ENCODE measurements at places on chromosomes 3 and 15.

GRCh38 chr15:41854443-41854842 is 15.8 kb downstream of the PLA2G4B start:
- DNase-seq, result no peak

GRCh38 chr3:26997226-26997625 is 372.0 kb downstream of the NEK10 start:
- no peak for DNase-seq

- DNase-seq, result no peak
These were observed 53.2 kb downstream of the FBN1 start for GRCh38 chr15:48592221-48592731.

DNA sequence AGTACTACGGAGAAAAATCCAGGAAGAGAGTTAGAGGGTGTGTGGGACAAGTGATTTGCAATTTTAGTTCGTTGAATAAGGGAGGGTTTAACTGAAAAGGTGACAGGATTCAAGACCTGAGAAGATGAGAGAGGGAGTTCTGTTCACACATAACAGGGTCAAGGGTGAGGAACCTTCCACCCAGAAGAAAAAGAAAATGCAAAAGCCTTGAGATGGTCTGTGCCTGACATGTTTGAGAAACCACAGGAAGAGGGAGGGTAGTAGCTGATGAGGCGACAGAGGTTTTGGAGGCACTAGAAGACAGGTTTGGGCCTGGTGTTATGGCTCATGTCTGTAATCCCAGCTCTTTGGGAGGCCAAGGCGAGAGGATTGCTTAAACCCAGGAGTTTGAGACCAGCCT is 591 bp upstream of the SLC25A20 start:
- DNase-seq, result no peak

GRCh38 chr3:159417761-159418160 is 570.9 kb upstream of the IL12A start:
- no peak for DNase-seq

- DNase-seq, result no peak
These were observed 5.9 kb upstream of the MORF4L1 start for GRCh38 chr15:78866803-78867202.

- peak; percentile 58 for DNase-seq
These were observed 582 bp downstream of the CGNL1 start for GRCh38 chr15:57376696-57377477.

GRCh38 chr3:88807491-88808105 is 299.8 kb upstream of the EPHA3 start:
- no peak for DNase-seq

DNA sequence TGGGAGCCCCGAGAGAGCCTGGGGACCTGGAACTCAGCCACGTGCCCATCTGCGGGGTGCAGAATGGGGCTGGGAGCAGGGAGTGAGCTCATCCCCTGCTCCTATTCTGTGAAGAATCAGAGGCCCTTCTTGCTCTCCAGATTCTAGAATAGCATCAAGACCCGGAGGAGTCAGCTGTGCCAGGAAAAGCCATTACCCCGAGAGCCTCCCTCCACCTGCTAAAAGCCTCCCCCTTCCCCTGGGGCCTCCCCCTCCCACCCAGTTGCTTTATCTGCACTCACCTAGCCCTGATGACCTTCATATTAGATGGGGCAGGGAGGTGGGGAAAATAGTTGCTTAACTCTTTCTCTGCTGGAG is 23.1 kb downstream of the CCDC33 start:
- peak; percentile 39 for DNase-seq

DNA sequence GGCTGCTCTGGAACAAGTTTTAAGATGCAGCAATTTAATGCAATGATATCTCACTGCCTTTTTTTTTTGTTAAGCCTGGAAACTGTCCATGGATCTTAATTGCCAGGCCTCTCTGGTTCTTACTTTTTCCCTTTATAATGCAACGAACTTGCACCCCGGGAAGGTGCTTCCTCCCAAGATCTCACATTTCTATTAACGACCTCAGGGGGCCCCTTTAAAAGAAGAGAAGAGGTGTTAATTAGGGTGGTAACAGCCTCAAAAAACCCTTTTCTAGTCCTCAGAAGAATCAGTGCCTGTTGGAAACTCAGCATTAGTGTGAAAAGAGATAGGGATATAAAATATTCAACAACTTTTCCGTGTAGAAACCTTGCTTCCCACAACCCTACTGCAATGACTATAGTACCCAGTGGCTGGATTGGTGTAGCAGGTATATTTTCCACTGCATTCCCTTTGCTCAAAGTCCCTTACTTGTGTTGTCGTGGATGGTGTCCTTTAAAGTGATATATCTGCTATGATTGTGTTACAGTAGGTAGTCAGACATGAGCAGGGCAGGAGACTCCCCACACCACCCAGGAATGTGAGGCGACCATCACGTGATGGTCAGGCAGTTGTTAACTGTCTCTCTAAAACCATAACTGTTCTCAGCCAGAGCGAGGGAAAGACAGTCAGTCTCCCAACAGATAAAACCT is 121.8 kb downstream of the CTNNB1 start:
- DNase-seq, result no peak

DNA sequence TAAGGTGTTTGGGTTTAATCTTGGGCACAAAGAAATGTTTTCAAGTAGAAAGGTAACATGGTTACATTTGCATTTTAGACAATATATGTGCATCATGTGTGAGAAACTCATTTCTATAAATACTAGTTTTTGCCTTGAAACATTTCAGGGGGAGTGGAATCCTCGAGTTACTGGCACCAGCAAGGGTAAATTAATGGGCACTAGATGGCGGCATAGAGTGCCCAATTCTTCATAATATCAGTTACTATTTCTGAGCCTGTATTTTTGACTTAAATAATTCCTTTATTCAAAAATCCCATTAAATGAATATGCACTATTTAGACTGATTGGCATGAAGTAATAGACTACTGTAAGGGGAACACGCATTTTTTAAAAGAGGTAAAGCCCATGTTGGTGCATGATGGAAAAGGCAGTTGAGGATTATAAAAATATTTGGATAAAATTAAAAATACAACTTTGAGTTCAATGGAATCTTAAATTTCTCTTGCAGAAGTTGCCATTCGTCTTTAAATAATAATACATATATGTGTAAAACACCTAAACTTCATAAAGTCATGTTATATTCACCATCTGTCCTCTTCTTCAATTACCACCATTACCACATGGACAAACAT is 106.3 kb downstream of the ZBTB20 start:
- no peak for DNase-seq

- no peak for DNase-seq
These were observed 28.5 kb downstream of the PLSCR4 start for GRCh38 chr3:146222204-146223046.

DNA sequence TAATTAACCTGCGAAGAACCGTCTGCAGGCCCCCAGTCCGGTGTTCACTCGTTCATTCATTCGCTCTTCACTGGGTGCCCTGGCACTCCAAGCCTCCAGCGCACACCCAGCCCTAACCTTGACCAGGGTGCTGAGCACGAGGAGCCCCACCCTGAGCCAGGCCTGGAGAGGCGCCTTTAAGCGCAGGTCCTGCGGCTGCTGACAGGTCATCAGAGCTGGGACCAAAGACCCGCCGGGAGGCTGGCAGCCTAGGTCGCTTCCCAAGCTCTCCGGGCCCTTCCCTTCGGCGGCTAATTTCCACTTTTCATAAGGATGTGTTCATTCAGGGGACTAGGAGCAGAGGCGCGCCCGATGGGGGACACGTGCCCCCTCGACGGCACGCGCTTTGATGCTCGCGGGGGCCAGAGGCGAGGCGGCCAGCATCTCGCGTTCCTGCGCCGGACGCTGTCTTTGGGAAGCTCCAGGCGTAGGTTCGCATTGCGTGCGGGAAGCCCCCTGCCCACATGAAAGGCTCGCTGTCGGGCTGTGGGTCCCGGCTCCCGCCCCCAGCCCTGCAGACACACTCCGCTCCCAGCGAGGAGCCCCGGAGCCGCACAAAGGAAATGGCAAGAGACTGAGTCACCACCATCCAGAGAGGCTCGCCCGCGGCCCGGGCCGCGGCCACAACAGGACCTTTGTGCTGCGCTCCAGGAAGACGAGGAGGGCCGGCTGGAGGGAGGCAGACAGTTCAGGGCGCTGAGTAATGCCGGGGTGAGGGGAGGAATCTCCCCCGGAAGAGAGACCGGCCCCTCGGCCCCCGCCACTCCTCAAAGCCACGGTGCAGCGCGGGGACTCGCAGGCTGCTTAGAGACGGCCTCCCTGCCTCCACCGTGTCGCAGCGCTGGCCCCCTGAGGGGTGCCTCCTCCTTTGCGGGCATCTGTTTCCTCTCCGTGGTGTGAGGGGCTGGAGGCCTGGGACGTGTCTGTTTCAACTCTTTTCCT is 266.4 kb upstream of the HES1 start:
- peak; percentile 65 for DNase-seq

- DNase-seq, result no peak
These were observed 2.1 kb downstream of the ABHD10 start for GRCh38 chr3:111980716-111981456.

- no peak for DNase-seq
These were observed 9.2 kb upstream of the CBLB start for GRCh38 chr3:105878061-105878460.

- DNase-seq, result no peak
These were observed 615.1 kb upstream of the KCNMB2 start for GRCh38 chr3:177921153-177921552.

DNA sequence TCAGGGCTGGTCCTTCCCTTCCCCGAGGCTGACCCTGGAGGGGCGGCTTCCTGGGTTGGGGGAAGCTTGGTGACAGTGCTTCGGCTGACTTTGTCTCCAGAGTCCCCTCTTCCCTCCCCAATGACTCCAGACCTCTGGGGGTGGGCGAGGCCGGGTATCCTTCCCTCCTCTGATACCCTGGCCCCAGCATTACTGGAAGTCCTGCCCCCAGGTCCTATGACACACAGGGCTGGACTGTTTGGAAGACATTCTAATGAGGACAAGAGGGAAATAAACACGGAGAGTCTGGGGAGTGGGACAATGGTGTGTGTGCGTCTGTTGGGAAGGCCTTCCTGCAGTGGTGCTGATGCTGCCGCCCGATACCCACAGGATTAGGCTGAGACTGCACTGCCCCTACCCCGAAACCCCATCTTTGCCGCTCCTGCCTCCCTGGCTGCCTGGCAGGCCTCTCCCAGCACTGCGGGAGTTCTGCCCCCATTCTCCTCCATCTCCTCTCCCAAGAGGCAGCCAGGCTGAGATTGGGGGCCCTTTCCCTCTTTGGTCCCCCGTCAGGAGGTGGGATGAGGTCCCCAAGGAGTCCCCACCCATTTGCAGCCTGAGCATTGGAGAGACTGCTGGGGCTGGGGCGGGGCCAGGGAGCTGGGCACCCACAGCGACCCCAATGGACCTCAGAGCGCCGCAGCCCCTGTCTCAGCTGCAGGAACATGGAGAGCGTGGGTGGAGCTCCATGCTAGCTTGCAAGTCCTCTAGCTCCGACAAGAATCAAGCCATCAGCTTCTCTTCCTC is 29.7 kb upstream of the FBLN2 start:
- no peak for DNase-seq

DNA sequence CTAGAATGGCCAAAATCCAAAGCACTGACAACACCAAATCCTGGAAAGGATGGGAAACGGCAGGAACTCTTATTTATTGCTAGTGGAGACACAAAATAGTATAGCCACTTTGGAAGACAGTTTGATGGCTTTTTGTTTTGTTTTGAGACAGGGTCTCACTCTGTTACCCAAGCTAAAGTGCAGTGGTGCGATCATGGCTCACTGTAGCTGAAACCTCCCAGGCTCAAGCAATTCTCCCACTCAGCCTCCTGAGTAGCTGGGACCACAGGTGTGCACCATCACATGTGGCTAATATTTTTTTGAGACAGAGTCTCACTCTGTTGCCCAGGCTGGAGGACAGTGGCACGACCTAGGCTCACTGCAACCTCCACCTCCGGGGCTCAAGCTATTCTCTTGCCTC is 27.3 kb upstream of the GPR160 start:
- no peak for DNase-seq

DNA sequence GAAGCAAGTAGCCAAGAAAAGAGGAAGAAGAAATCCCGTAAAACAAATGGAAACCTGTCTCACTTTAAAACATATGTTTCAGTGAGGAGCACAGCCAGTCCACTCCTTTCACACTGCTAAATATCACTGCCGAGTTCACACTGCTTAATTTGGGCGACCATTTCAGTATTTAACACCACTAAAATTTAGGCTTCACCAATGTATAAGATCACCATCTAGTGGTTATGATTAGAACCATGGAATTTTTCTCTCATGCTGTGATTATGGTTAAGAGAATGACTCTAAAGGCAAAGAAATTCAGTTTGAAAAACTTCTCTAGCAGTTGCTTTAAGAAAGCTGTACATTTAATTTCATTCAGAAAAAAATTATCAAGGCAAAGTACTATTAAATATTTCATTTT is 16.6 kb downstream of the SLC4A7 start:
- DNase-seq, result no peak
